Foreskin fibroblast (primary cell): ENCODE measurements at places on chromosomes 2 and 18.

GRCh38 chr2:150859877-150860276 lies 372.4 kb upstream of the RND3 start:
- no peak for DNase-seq

- no peak for DNase-seq
Measured at GRCh38 chr2:232645061-232645460, 11.7 kb downstream of the EFHD1 start.

DNA sequence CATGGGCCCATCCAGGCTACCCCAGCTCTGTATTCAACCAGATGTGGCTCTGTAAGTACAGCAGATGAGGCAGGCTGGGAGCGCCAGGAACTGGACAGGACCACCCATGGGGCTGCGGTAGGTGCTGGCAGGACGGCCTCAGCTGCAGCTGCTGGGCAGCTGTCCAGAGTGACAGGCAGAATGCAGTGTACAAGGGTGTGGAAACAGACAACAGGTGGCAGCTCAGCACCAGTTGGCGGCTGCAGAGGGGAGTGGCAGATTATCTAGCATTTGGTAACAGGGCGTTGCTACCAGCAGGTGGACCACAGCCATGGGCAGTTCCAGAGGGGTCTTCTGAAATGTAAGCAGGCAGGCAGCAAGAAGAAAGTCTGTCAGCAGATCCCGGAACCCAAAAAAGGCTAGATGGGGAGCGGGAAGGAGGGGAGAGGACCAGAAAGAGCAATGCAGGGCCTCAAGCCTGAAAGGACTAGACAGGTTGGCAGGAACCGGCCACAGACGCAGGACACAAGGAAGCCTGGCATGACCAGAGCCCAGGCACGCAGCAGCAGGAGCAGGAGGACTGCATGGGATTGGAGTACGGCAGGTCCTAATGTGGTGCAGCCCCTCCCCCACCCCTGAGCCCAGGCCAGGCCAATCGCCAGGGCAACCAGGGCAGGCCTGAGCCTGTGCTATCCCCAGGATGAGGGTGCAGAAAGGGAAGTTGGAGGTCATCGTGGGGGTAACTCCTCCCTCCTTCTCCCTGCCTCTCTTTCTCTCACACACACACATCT lies 24.7 kb downstream of the PKDCC start:
- no peak for DNase-seq

GRCh38 chr2:143264851-143265250 lies 135.6 kb downstream of the ARHGAP15 start:
- peak; percentile 85 for DNase-seq
